ENCODE measurements at places on chromosomes 7 and 10. TPM values are rescaled to one million over a fixed set of nuclear protein-coding genes. Genes with fewer than 3 reads are reported as not detected.

GRCh38 chr7:1117321-1117928 is 29.5 kb downstream of the GPER1 start:
- no peak for DNase-seq

GRCh38 chr7:154172236-154172635 is 120.0 kb downstream of the DPP6 start:
- no peak for DNase-seq

DNA sequence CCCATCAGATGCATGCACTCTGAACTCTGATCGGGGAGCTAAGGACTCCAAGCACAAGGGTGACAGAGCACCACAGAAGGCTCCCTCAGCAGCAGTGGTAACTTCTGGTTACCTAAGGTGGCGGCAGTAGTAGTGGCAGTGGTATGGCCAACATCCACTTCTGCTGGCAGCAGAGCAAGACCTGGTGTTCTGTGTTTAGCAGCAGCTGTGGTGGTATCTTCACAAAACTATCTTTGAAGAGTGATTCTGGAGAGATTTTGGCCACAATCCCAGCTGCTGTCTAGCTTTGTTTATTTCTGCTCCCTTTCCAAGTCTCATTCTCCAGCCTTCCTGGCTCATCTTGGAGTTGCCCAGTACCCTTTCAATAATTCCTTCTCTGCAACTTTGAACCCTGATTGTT is 102.4 kb upstream of the LRGUK start:
- DNase-seq: no peak

DNA sequence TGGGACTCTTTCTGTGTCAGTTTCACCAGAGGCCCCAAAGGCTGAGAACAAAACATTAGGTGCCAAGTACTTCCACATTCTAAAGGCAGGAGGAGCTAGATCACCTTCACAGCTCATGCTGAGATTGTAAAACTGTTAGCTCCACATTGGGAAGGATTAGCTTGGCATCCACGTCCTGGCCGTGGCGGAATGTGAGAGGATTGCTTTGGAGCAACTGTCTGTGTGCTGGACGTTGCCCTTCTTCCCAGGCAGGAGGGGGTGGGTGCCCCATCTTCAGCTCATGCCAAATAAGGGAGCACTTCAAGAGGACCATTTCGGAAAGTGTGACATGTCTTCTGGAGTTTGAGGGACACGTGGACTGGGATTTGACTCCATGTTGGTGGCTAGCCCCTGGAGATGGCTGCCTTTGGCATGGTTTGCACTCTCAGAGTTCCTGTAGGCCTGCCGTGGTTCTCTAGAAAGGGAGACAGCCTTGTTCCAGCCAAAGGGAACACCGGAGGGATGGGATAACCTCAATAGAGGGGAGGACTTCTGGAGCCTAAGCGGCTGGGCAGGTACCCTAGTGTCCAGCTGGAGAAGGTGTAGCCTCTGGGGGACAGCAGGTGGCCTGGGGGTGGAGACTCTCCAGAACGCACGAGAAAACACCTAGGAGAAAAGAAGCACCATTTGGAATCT is 19.9 kb upstream of the FMC1 start:
- no peak for DNase-seq

GRCh38 chr10:79403441-79404230 is 41.8 kb downstream of the ZCCHC24 start:
- no peak for DNase-seq

DNA sequence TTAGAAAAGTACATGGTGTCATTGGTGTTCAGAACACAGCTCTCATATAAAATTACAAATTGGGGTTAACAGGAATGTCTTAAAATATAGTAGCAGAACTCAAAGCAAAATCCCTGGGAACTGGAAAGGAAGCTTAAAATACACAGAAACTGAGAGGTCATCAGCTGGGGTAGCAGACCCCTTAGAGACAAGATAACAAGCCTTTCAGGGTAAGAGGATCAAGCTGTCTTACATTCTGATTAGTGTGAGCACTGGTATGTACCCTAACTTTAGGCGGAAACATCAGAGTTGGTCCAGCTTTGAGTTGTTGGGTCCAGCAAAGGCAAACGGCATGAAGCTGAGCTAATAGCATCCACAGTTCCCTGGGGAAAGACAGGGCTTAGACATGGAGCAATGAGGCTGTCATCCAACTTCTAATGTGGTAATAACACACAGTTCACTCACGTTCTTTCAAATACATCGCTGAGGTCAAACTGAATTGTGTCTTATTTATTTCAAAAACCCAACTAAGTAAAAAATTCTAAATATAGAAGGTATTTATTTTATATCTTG is 32.6 kb downstream of the ARHGAP21 start:
- no peak for DNase-seq

GRCh38 chr7:143279186-143280098 is 5.3 kb upstream of the TMEM139 start:
- DNase-seq: no peak

GRCh38 chr10:130481936-130482335 is 345.7 kb downstream of the GLRX3 start:
- no peak for DNase-seq

- DNase-seq: no peak
Measured at GRCh38 chr7:18461785-18462467, 33.6 kb upstream of the HDAC9 start.

- no peak for DNase-seq
Measured at GRCh38 chr10:34715511-34716187, 99.4 kb downstream of the PARD3 start.

- no peak for DNase-seq
Measured at GRCh38 chr10:93993414-93993781, 333 bp upstream of the PLCE1 start.

DNA sequence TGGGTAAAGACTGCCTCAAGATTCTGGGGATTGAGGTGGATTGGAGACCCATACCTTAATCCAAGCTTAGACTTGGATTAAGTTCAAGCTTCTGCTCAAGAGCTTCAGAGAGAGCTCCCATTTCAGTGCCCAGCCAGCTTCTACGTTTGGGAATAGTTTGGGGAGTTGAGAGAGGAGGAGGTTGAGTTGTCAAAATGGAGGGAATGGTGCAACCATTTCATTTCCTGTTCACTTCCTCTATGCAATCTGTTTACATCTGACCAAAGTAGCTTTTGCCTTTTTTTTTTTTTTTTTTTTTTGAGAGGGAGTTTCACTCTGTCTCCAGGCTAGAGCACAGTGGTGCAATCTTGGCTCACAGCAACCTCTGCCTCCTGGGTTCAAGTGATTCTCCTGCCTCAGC is 65.8 kb downstream of the ENTPD1 start:
- no peak for DNase-seq

DNA sequence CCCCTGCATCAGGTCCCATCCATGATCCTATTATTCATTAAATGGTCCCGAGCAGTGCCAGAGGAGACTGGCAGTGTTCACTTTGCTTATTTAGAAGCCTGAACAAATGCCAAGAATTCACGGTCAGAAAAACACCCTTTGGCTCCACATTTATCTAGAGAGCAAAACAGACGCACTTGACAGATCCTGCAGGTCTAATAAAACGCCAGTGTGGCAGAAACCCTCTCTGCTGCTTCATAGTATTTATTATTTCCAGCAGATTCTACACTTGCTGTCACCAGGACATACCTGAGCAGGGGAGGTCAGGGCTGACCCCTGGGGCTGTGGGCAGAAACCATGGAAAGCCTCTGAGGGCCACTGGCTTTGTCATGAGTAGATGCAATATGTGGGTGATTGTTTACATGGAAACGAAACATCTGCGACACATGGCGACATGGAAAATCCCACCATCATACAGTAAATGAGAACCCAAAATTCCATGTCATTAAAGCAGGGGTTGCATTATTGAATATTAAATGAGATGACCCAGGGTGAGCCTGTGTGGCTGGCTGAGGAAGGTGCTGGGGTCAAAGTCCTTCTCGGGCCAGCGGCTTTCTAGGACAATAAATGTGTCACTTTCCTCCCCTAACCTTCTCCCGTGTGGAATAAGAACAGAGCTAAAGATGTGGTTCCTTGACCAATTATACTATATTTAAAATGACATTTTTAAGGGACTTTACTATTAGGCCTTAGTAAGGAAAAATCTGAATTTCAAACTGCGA is 205.9 kb upstream of the SVIL start:
- no peak for DNase-seq

- DNase-seq: no peak
Measured at GRCh38 chr7:6520163-6520981, 30.9 kb downstream of the GRID2IP start.

GRCh38 chr10:52573347-52573746 is 199.2 kb downstream of the MBL2 start:
- DNase-seq: no peak

DNA sequence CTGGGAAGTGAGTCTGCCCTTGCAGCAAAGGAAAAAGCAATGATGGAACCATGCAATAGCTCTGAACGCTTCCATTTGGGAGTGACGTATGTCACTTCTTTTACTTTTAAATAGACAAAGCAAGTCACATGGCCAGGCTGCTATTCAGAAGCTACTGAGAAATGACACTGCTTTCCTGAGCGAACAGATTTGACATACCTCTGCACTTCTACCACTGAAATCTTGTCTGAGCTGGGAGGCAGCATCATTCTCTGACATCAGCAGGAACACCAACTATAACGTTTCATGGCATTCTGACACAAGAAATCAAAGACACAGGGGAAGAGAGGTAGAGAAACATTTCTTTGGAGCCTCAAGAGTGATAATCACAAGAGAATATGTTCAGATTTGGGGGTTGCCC is 271.1 kb downstream of the SNX13 start:
- DNase-seq: no peak

DNA sequence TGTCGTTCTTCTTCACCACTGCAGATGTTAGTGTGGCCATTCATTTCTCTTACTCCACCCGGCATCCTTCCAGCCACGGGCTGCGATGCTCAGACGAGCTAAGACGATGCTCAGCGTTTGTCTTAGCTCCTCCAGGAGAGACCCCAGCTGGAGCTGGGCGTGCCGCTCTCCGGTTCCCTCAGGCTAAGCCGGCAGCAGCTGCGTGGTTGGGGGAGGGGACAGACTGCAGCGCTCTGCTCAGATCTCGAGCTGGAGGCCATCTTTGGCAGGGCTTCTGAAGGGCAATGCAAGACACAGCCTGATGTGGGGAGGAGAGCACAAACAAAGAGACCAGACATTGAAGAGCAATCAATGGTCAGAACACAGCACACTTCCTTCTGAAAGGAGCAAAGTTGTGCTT is 4.8 kb downstream of the INA start:
- DNase-seq: no peak

GRCh38 chr10:290026-290725 is 154.9 kb downstream of the ZMYND11 start:
- no peak for DNase-seq

- DNase-seq: no peak
Measured at GRCh38 chr7:93757426-93757825, 133.1 kb downstream of the TFPI2 start.

DNA sequence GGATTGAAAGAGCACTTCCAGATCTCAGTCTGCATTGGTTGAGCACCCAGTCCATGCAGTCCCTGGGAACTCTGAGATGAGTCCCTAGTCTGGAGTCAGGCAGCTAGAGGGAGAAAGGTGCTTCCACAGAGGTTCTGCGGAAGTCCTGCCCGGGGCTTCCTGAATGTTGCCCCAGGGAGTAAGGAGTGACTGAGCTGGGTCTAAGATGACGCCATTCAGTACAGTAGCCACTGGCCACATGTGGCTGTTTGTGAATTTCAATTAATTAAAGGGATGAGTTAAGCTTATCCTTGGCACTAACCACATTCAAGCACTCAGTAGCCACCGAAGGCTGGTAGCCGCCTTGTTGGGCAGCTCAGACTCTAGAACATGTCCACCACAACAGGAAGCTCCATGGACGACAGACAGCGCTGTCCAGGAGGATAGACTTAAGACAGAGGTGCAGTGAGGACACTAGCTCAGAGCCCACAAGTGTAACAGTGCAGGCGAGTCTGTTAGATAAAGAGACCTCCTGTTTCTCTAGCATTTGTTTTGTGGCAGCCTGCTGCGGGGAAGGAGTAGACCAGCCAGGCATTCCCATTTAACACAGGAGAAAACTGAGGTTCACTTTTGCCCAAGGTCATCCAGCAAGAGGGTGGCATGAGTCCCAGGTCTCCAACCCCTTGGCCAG is 101.6 kb upstream of the PPIF start:
- no peak for DNase-seq

DNA sequence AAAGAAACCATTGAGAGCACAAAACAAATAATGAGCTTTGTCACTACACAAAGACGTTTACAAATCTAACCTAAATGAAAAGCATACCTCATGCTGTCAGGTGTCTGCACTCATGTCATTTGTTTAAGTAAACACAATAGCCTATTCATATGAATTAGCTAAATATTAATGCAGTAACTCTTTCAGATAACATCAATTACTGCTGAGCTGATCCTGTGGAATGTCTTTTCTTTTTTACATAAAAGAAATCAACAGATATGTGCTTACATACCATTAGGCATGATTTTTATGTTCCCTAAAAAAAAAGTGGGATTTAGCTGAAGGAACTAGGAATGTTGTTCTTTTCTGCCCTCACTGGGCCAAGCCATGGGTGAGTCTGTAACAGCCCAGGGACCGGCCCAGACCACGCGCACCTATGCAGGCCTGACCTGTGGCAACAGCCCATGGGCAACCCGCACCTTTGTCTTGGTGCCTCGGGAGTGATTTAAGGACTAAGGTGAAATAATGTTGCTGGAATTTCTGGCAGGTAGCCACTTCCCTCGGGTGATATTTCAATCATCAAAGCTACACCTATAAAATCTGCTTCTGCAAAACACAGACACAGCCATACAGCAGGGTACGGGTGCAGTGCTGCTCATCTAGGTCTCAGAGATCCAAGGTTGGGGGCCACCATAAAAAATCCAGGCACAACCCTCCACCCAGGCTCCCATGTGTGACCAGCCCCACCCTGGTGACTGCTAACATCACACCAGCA is 44.6 kb downstream of the FGFR2 start:
- peak; percentile 47 for DNase-seq

DNA sequence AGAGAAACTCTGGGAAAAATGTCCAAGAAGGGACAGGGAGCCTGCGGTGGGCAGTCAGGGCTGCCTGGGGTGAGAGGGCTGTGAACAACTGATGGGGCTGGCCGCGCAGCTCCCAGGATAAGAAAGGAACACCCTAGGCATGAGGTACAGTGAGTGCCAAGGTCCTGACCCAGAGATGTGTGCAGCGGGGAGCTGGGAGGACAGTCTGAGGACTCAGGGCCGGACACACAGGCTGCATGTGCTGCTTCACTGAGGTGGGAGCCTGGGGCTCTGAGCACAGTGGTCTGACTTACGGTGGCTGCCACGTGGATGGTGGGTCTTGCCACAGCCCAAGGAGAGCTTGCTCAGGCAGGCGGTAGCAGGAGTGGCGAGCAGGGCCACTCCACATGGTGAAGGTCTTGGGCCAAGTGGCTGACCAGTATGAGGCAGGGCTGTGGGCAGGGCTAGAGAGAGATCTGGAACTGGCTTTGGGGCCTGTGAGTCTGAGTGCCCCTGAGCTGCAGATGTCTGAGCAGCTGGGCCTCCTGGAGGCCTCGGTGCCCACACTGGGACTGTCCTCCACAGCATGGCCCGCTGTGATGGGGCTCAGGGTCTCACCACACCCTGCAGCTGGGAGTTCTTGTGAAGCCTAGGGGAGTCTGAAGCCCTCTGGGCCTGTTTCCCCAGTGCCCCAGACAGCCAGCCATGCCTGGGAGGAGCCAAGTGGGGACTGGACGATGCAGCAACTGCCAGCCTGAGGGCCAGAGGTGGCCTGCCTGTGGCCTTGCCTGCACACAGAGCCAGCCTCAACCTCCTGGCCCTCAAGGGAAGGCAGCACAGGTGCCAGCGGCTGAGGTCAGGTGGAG is 60.3 kb downstream of the RASGEF1A start:
- DNase-seq: no peak

CFAP69 gene
- 16.9 TPM for polyA plus RNA-seq

PDK4 gene
- 17.0 TPM for polyA plus RNA-seq

TMEM270 gene
- not detected for polyA plus RNA-seq

TEX47 gene
- polyA plus RNA-seq: not detected

PGAM2 gene
- 1.2 TPM for polyA plus RNA-seq

ADIRF gene
- polyA plus RNA-seq: 12.5 TPM

JAZF1 gene
- polyA plus RNA-seq: 16.1 TPM

CNNM1 gene
- 1.9 TPM for polyA plus RNA-seq

CHAT gene
- polyA plus RNA-seq: not detected

Measured in right renal cortex interstitium (tissue), 3 donors.